ENCODE measurements at places on chromosomes 5 and 9. TPM values are rescaled to one million over a fixed set of nuclear protein-coding genes. Genes with fewer than 3 reads are reported as not detected.

NUTM2F gene
- total RNA-seq, result not detected

SCGB3A2 gene
- total RNA-seq, result not detected

- DNase-seq, result no peak
Measured at GRCh38 chr5:8843771-8844170, 702.1 kb downstream of the SEMA5A start.

GRCh38 chr9:38333047-38333446, 59.5 kb upstream of the ALDH1B1 start:
- DNase-seq, result no peak

GRCh38 chr5:154293219-154293618, 102.7 kb downstream of the GALNT10 start:
- no peak for DNase-seq

CDC20B gene
- total RNA-seq, result not detected

TSPAN17 gene
- total RNA-seq, result 19.3 TPM

- no peak for DNase-seq
Measured at GRCh38 chr5:181039471-181039870, 595 bp upstream of the BTNL9 start.

SH3TC2 gene
- total RNA-seq, result 5.6 TPM

DNA sequence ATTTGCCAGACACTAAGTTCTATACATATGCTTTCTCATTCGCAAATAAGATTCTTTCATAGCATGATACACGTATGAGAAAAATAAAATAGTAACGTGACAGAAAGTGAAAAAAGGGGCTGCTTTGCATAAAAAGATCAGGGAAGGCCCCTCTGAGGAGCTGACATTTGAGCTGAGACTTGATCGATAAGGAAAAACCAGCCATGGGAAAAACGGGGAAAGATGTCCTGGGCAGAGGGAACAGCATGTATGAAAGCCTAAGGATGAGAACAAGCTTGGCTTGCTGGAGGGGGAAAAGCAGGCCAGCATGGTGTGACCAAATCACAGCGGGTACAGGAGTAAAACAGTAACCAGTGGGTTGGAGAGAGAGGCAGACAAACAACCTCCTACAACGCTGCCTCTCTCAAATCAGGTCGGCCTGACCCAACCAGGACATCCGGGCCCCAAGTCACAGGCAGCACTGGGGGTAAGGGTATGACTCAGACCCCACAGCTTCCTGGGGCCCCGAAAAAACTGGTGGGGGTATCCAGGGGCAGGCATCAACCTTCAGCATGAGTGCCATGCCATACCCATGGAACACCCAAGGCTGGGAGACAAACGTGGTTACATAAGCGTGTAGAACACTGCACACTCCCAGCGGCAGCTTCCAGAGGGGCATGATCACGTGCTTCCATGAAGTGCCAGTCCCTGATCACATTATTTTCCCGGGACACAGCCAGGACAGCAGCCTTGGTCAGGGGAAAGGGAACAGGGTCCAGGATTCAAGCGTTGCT, 2.2 kb downstream of the TNIP1 start:
- peak; percentile 46 for DNase-seq

GRCh38 chr5:151295138-151295537, 8.4 kb downstream of the SLC36A3 start:
- DNase-seq, result no peak

GRCh38 chr9:93900971-93901861, 53.9 kb downstream of the BARX1 start:
- no peak for DNase-seq

GRCh38 chr9:104068546-104068945, 25.6 kb upstream of the SMC2 start:
- DNase-seq, result no peak

PCDHB5 gene
- total RNA-seq, result 0.34 TPM

DNA sequence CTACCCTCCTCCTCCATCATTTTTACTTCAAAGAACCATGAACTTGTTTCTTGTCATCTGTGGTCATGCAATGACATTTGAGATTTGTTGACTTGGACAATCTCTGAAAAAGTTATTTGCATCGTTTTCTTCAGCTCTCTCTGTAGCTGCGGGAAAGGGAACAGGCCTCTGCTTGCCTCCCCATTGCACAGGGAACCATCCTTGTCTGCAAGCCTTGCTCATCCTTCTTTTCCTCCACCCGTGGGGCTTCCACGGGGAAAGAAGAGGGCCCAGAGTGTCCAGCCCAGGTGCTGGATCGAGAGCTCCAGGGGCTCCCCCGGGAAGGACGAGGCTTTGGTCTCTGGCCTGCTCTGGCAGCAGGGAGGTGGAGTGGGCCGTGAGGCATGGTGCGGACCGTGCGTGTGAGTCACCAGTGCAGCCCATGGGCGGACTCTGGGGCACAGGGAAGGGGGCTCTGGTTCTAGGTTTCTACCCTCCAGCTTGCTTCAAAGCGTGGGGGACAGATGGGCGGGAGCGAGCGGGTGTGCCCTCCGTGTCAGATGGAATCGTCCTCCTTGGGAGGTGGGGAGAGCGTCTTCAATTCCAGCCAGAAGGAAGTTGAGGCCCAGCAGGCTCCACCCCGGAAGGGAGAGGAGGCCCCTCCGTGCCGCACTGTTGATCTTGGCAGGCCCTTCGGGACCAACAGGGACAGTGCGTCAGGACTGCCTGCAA, 6.0 kb upstream of the IRX4 start:
- no peak for DNase-seq

RPP25L gene
- total RNA-seq, result 9.0 TPM

GRCh38 chr5:76689321-76690036, 26.4 kb upstream of the F2R start:
- DNase-seq, result no peak

DNA sequence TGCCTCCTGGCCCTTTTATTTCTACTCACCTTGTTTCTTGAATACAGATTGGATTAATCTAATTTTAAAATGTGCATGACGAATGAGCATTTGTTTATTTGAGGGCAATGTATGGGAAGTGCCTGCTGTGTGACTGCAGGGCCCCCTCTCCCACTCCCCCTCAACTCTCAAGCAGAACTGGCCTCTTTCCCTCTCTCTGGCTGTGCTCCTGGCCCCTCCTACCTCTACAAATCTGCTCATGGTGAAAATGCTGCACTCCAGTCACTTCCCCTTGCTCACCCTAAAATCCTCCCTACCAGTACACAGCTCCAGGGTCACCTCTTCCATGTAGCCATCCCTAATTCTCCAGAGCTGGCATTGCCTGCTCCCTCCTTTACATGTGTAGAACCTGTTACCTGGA, 17.2 kb upstream of the NDST1 start:
- DNase-seq, result no peak

CCDC183 gene
- 2.2 TPM for total RNA-seq

LCN1 gene
- not detected for total RNA-seq

GRCh38 chr9:37251452-37251851, 131.1 kb downstream of the ZCCHC7 start:
- no peak for DNase-seq

GRCh38 chr9:131477367-131477766, 25.4 kb upstream of the POMT1 start:
- DNase-seq, result no peak

DNA sequence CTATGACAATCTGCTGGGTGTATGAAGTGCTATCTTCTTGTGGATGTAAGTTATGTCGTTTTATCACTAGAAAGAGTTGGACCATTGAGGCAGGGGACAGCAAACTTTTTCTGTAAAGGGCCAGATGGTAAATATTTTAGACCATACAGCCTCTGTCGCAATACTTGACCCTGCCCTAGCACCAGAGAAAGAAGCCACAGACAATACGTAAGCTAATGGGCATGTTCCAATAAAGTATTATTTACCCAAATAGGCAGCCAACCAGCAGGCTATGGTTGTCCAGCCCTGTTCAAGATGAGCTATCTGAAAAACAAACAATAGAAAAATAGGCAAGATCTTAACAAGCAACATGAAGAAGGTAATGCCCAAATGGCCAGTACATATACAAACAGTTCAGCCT, 36.4 kb downstream of the MTX3 start:
- no peak for DNase-seq

DNA sequence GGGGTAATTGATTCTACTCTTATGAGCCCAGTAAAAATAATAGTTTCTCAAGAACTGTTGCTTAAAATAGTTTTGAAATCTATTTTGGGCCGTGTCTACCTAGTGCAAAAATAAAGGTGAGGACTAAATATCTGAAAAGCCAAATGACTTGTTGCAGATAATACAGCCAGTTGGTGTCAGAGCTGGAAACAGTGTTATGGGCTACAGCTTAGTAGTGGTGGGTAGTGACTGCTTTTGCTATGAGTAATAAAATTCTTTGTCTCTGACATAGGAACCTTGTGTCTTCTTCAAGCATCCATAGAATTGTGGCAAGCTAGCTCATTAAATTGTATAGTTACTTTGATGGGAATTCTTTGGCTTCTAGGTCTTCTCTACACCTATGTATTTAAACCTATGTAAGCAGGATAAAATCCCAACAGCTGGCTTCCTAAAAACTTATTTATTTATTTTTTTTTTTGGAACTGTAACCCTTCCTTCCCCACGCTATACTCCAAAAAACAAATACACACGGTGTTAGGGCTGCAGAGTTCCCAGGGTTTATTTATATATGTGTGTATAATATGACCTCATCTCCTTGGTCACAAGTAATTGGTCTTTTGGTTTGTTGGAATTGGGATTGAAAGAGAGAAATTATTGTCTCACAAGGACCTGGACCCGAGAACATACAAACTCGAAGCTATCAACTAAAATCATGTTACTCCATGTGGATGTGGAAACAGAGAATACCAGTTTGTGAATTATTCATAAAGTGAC, 138.0 kb downstream of the NUDT12 start:
- no peak for DNase-seq

DNA sequence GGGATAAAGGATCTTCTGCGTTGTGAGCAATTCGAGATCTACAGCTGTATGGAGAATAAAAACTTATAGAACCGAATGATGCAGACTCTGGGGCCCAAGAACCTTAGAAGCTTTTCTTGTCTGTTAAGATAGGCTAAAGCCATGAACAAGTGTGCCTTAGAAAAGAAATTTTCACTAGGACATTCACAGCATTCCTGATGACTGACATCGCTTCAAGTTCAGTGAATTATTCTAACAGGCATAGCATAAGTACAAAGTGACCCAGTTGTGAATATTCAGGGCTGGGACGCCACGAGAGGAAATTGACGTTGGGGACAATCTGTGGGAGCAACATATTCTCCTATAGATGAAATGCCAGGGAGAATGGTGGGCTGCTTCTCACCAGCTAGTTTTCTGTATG, 32.0 kb upstream of the PANK3 start:
- no peak for DNase-seq

F2RL1 gene
- total RNA-seq, result 1.1 TPM

- no peak for DNase-seq
Measured at GRCh38 chr5:2913281-2913680, 161.8 kb upstream of the IRX2 start.

- DNase-seq, result no peak
Measured at GRCh38 chr5:155316070-155316714, 302.6 kb downstream of the KIF4B start.

GRCh38 chr9:129811967-129812363, 9.0 kb downstream of the TOR1B start:
- no peak for DNase-seq

- DNase-seq, result no peak
Measured at GRCh38 chr9:2740616-2741015, 23.3 kb downstream of the KCNV2 start.

- no peak for DNase-seq
Measured at GRCh38 chr5:165457859-165458481, 1952.6 kb downstream of the MAT2B start.

GRCh38 chr5:9166202-9167112, 379.4 kb downstream of the SEMA5A start:
- DNase-seq, result no peak

DNA sequence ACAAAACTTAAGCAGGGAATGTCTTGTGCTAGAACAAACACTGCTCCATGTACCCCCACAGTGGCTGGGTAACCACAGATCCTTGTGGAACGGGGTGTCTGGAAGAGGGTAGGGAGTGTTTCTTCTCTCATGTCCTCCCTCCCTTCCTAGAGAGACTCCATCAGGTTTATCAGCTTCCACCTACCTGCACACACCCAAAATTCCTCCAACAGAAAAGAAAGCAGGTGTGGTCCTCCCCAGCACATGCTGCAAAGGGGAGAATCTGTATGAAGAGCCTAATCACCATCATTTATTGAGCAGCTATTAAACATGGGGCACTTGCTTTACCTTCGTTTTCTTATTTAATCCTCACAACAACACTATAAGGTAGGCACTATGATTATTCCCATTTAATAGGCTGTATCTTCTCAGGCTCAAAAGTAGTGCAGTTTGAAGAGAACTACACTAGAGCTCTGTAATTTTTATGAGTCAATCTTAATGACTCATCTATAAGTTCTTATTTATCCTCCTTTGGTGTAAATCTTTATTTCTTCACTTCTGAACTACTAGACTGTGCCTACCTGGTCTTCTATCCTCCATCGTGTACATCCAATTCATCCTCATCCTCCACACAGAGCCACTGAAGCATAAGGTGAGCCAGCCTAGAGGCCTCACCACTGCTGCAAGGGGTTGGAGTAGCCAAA, 31.6 kb downstream of the C9orf40 start:
- DNase-seq, result no peak

DNA sequence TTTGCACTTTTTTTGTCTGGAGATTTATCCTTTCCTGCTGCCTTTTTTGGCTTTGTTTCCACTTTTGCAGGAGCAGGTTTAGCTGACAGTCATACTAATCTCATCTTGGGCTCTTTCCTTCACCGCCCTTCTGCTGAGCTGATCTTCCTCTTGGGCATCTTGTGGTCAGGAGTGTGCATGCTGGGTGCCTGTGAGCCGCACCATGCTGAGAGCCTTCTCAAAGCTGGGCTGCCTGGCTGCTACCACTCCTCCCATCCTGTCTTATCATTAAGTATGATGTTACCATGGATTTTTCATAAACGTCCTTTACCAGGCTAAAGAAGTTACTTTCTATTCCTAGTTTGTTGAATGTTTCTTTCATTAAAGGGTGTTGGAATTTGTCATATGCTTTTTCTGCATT, 49.5 kb upstream of the MCCC2 start:
- no peak for DNase-seq

COL15A1 gene
- not detected for total RNA-seq

TCF7 gene
- 308 TPM for total RNA-seq

TAL2 gene
- total RNA-seq, result not detected

TXNDC15 gene
- total RNA-seq, result 31.5 TPM

DNA sequence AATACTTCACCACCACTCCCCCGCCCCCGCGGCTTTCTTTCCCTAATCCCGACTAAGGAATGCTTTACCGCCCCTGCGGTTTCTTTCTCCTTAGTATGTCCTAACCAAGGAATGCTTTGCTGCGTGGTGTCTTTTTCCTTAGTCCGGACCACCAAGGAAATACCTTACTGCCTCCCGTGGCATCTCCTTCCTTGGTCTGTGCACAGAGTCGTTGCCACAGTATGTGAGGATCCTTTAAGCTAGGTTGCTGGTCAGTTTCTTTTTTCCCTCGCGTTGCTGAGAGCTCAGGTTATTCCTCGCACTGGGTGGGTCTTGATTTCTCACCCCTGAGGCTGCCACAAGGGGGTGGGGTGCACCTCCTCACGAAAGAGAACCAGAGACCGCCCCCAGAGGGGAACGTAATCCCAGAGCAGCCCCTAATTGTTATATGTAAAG, 309.4 kb downstream of the NR3C1 start:
- no peak for DNase-seq

IL9 gene
- total RNA-seq, result not detected

SLC22A4 gene
- 0.70 TPM for total RNA-seq

- no peak for DNase-seq
Measured at GRCh38 chr5:77306531-77306930, 96.1 kb downstream of the PDE8B start.

PTPRD gene
- not detected for total RNA-seq

MYMK gene
- total RNA-seq, result not detected

Measured in T-helper 17 cell (primary cell).